RKO (cell line): ENCODE measurements at places on chromosomes 13 and 19.

DNA sequence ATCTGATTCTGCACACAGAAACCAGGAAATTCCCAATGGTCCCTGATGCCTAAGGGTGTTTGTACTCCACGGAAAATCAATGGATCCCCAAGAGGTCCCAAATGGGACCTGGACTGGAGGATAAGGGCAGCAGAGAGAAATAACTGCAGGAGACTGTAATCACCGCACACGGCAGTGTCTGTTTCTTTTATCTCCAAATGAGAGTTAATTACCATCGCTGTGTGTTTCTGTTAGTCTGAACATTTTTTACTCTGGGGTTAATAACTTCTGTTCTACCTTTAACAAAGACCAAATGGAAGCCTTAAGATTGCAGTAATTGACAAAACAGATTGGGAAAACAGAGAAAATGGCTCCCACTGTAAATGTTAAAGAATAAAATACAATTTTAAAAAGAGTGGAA lies 320.9 kb downstream of the DCLK1 start:
- no peak for DNase-seq

DNA sequence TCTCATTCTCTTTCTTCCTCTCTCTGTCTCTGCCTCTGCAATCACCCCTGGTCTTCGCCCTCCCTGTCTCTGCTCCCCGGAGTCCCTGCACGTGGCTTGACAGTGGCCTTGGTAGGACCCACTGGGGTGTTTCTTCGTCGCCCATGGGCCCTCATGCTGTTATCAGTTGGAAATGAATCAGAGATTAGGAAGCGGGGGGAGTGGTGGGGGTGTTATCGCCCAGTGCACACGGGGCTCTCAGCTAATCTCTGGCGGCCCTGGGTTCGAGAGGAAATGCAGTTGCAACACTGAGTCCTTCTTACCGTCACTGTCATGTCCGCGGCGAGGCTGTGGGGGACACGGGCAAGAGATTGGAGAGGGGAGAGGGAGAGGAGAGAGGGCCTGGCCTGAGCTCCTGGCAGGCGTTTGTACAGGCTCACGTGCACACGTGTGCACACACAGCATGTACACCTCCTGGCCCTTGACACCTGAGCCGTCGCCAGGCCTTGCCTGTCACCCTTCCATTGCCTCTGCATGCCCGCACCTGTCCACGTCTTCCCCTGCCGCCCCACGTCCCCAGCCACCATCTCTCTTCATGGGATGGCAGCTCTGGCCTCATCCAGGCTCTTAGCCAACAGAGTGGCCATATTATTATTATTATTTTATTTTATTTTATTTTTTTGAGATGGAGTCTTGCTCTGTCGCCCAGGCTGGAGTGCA lies 37.8 kb upstream of the SLC7A10 start:
- no peak for DNase-seq

GRCh38 chr13:21231426-21231940 lies 55.0 kb downstream of the MRPL57 start:
- no peak for DNase-seq

DNA sequence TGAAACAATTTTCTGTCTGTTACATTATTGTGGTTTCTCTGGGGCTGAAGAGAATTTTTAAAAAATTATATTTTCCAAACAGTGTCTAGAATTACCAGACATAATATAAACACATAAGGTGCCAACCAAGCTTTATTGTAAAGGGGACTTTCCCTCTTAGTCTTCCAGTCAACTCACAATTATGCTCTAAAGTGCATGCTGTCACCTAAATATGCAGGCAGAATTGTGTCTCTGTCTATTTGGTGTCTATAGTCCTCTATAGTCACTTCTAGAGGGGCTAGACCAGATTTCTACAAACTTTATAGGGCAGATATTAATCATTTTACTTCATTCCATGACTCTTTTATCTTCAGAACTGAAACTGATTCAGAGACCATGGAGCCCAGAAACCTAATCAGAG lies 12.8 kb downstream of the ZNF254 start:
- DNase-seq, result no peak

DNA sequence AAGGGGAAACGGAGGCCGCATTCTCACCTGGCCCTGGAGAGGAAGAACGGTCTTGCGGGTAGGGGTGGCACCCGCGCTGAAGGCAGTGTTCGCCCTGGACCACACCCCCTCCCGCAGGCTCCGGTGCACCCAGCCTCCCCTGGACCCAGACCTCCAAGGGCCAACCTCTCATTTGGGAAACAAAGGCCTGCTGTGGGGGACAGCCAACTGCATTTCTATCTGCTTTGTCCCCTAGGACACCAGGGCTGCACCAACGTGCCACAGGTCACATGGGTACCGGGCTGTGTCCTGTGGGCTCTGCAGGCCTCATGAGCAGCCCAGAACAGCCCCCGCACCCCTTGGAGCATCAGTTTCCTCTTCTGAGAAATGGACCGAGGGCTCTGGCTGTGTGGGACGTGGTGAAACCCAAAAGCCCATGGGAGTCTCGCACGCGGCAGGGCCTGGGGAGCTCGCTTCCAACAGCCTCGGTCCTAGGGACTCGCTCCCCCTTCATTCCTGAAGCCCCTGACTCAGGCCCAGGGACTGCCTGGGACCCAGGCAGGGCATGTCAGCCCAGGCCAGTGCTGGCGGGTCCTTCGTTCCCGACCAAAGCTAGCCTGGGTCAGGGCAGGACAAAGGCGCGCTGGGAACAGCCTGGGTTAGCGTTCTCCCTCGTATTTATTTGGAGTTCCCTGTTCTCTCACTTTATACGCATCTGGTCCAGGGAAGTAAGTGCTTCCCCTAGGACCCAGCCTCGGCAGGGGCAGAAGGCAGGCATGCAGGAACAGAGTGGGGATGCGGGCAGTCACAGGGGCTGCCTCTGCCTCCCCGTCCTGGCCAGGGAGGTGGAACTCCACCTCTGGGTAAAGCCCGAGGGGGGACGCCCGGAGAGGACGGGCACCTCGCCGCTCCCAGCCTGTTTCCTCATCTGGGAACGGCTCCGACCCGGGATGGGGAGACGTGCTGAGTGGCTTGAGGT lies 4.6 kb downstream of the TCF3 start:
- DNase-seq, result no peak

DNA sequence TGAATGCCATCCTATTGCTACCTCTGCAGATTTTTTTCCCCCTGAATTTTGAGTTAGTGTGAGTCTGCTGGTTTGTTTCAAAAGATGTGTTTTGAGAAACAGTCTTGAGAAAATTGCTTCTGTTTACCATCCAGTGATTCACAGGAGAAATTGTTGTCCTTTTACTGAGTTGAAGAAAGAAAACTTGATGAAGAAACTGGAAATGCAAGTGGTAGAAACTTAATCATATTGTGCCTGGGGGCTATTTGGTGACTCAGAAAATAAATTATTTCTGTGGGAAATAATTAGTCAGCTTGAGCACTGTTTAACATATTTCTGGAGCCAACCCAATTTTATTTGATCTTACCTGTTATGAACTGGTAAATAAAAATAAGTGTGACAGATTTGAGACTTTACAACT lies 35.4 kb downstream of the PAN3 start:
- DNase-seq, result no peak
